ENCODE measurements at places on chromosomes 3 and 15.

DNA sequence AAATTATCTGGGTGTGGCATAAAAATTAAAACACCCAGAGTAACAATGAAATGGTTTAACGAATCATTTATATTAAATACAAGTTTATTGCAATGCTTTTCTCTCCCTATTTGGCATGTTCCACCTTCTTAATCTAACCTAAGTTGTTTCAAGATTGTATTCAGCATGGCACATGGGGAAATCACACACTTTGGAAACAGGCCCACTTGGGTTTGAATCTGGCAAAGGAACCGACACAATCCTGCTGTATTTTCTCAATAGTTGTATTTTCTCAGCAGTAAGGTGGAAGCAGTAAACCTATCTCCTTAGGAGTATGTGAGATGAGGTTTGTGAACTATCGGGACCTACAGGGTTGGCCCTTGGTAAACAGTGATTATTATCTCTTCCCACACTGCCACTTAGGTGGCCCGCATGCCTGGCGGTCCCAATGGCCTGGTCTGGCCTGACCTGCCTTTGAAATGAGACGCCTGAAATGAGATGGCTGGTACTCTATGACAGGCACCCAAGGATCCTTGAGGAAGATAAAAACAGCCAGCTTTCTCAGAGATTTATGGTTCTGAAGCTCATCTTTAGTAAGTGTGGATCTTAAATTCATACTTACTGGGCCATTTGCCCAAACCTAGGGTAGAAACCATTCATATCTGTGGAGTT, 45.3 kb upstream of the VILL start:
- DNase-seq, result no peak

DNA sequence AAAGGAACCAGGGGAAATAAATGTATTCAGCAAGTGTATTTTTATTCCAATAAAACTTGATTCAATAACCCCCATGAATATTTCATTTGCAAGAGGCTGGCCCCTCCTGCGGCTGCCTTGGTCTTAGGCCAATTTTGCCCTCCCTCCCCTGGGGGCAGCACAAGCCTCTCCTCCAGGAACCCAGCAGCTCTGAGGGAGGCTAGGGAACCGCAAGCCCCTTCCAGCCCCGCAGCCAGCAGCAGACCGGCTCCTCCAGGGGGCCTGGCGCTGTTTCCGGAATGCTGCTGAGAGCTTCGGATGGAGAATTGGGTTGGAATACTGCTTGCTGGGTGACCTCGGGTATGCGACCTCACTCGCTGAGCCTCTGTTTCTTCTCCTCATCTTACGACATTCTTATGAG, 150.1 kb downstream of the RAB11A start:
- no peak for DNase-seq

GRCh38 chr15:93894438-93895036, 336.8 kb upstream of the MCTP2 start:
- no peak for DNase-seq

- peak; percentile 47 for DNase-seq
These were observed 16.1 kb upstream of the GCNT3 start for GRCh38 chr15:59595434-59595915.

Data from left colon (tissue), 2 donors.